ENCODE measurements at places on chromosomes 3 and 15. TPM values are rescaled to one million over a fixed set of nuclear protein-coding genes. Genes with fewer than 3 reads are reported as not detected.

- DNase-seq = no peak
These were observed 270.4 kb downstream of the SUCLG2 start for GRCh38 chr3:67384016-67384415.

- peak; percentile 47 for DNase-seq
These were observed 795 bp upstream of the SCAANT1 start for GRCh38 chr3:63912768-63913588.

GRCh38 chr15:61659566-61660190 is 400.6 kb downstream of the VPS13C start:
- peak; percentile 4 for DNase-seq

DNA sequence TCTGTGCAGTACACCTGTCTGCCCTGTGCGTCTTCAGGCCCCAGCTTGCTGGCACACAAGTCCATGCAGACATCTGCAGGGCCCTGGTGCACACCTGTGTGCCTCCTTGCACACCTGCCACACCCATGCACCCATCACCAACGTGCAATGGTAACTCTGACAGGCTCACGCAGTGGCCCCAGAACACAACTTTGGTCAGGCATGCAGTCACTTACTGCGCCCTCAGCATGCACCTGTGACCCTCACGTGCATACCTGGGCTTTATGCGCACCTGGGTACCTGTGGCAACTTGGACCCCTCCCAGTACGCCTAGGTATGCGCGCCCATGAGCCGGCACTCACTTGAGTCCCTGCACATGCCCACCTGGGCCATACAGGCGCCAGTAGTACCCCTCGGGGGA is 1.7 kb downstream of the PLXND1 start:
- DNase-seq = no peak

DNA sequence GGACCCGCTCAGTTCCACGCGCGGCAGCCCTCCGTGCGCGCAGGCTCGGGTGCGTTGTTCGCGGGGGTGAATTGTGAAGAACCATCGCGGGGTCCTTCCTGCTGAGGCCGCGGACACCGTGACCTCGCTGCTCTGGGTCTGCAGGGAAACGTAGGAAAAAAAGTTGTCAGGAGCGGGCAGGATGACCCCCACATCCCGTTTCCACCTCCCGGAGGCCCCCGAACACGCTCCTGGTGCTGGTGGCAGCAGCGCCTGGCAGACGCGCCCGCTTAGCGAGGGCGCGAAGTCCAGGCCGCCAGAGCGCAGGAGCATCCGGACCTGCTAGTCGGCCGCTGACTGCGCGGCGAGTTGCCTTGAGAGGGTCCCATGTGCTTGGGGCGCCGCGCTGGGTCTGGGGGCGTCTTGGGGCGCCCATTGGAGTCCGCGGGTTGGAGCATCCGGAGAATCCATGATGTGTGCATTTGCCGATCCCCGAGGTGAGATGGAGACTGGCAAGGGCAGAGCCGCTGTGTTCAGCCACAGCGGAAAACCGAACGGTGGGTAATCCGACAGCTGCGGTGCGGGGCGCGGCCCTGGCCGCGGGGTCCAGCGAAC is 520 bp downstream of the GREM1 start:
- no peak for DNase-seq

DNA sequence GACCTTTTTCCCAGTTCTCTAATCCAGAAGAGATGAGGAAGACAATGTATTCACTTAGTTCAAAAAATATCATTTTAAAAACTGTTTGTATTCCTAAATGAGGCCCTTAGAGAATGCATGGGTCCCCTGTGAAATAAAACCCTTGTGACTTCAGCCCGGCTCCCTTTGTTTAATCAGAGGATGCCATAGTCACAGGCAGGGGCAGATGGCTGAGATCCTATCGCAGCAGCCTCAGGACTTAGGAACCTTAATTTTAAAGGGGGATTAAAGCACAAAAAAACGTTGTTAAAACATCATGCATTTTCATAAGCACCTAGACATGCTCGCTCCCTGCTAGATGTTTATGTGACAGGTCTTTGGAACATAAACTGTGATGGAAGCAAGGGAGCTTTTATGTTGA is 176.6 kb downstream of the IL20RB start:
- no peak for DNase-seq

- no peak for DNase-seq
These were observed 60.6 kb downstream of the CD200R1L start for GRCh38 chr3:112786002-112786590.

DNA sequence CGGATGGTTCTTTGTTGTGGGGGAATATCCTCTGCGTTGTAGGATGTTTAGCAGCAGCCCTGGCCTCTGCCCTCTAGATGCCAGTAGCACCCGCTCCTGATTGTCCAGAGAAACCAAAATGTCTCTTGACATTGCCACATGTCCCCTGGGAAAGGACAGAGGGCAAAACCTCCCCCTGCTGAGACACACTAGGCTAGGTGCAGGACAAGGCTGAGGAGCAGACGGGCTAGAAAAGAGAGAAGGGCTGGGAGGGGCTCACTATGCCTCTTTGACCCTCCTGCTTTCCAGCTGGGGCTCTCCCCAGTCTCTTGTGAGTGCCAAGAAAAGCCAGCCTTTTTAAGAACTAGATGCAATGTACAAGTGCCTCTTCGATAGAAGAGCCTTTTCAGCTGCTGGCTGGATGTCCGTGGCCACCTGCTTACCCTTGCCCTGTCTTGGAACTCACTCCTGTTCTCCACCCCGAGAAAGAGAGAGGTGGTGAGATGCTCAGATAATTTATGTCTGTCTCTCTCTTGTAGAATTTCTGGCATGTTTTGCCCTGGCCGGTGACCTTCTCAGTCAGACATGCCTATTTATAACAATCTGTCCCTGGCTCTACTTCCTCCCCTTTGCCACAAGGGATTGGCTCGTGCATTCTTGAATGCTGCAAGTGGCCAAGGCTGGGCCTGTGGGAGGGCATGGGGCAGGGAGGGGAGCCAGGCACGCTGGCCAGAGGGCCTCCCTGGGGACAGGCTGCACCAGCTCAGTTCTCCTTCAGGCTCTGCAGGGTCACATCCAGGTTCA is 142.6 kb downstream of the RPLP1 start:
- DNase-seq = no peak

DNA sequence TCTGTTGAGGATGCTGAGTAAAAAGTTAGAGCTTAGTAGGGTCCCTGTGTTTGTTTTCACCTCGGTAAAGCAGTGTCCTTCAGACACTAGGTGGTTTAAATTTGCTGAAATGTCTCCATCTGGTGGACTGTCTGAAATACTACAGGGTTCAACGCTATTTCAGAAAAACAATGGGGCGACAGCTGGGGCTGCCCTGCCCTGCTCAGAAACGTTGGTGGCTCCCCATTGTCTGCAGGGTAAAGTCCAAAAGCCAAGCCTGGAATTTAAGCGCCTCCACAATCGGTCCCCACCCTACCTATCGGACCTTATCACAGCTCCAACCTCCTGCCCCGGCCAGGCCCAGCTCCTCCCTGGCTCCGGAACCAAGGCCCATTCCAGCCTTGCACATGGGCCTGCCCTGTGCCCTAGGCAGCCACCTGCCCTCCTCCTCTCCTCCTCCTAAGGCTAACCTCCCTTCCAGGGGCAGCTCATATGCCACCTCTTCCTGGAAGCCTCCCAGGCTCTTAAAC is 4.3 kb upstream of the TSEN2 start:
- peak; percentile 78 for DNase-seq

- DNase-seq = no peak
These were observed 21.2 kb downstream of the ZDHHC23 start for GRCh38 chr3:113968986-113969385.

- no peak for DNase-seq
These were observed 92.1 kb upstream of the GPR149 start for GRCh38 chr3:154522036-154522602.

- no peak for DNase-seq
These were observed 41.2 kb downstream of the OIP5 start for GRCh38 chr15:41291065-41291631.

- DNase-seq = no peak
These were observed 450.2 kb downstream of the RBMS3 start for GRCh38 chr3:29731050-29731449.

DNA sequence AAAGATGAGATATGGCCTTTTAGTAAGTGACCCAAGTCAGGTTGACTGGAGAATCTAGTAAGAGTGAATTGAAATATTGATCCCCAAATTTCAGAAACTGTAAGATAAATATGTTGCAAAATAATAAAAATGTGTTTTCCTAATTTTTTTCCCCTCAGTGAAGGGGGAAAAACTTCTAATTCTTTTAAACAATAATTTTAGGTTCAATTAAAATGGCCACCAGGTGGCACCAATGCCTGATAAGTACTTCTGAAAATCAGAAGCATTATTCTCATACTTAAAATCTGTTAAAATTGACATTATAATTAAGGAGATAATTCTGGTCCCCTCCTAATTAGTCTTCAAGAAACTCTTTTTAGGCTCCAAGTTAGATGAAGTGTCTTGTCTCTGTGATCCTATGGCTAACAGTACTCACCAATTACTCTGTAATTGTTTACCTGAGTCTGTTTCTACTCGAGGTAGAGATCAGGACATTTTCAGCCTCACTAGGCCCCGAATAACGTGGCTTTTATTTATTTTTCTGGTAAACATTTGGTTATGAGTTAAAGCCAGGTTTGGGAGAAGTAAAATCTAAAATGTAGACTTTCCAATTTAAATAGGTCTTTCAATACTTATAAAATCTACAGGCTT is 52.6 kb downstream of the NMD3 start:
- peak; percentile 81 for DNase-seq

GRCh38 chr3:132236701-132237651 is 80.2 kb upstream of the ACP3 start:
- DNase-seq = no peak

DNA sequence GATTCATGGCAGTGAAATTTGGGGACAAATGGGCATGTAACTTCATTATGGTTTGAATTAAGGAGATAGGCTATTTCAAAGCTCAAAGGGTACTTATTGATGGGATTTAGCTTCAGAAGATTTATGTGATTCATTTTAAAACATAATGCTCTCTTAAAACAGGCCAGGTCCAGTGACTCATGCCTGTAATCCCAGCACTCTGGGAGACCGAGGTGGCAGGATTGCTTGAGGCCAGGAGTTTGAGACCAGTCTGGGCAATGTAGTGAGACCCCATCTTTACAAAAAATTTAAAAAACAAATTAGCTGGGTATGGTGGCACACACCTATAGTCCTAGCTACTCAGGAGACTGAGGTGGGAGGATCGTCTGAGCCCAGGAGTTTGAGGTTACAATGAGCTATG is 11.5 kb downstream of the THAP10 start:
- peak; percentile 28 for DNase-seq

DNA sequence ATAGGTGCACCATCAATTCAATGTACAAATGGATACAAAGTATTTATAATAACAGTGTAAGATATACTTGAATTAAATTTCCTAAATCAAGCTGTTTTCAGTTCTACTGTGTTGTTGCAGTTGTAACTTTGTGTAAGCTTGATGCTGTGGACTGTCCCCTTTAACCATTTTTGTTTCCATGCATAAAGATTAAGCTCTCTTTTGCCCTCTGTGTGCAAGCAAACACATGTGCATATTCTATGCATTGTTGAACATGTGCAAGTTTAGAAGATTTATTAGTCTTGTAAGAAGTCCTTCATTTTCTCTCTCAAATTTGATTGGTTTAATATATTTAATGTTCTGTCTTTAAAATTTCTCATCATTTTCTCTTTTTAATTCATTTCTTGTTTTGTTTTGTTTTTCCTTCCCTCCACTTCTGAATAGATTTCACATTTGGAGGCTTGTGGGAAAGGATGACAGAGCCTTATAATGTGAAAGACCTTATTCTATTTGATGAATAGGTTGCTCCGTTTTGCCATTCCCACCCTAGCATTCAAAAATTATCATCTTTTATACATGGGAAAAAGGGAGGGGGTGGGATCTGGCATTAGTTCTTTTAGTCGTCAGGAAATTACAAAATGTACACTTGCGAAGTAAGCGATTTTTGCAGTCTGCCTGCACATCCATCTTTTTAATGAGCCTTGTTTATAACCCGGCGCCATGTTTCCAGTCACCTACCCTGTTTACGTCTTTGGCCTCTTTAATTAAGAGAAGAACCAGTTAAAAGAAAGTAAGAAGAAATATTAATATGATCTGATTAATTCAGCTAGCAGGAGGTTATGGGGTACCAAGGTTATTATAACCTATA is 961.5 kb upstream of the NR2F2 start:
- no peak for DNase-seq

- peak; percentile 64 for DNase-seq
These were observed 74.4 kb downstream of the MOBP start for GRCh38 chr3:39541917-39542329.

DNA sequence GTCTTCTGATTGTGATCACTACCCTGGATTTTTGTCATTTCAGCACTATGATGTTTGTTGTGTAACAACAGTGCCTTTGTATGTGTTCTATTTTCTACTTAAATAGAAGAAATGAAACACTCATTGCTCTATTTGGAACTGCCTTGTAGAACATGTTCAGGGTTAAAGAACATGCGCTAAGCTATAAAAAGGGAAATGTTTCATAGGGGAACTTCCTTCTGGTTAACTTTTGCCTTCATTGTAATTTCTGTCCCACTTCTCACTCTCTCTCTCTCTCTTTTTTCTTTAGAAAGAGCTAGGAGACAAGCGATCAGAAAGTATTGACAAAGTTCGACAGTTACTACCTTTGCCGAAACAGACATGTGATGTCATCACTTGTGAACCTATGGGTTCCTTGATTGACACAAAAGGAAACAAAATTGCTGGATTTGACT is at the start of gene P2RY12:
Gene P2RY12, minus strand, starts transcription at position 13 of the 434 bp plus-strand sequence. CDS start 45,908 bp downstream, outside the sequence.
- DNase-seq = no peak

DNA sequence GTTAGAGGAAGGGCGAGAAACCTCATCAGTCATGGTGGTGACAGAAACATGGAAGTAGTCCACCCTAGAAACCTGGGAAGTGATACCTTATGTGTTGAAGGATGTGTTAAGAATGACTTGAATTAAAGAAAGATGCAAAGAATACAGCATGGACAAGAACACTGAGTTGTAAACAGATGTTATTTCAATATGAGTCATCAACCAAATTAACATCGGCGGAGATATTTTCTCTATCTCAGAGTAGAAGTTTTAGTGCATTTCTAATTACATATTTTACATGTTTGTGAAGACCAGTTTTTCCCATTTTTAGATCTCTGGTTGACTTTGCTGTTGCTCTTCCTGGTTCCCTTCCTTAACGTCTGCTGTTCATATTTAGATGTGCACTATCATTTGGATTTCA is 268.8 kb upstream of the TBL1XR1 start:
- DNase-seq = no peak

- DNase-seq = peak; percentile 81
These were observed 8.4 kb downstream of the GOLM2 start for GRCh38 chr15:44296625-44297524.

Gene PAQR5
- total RNA-seq = 16.5 TPM

Gene GOLGA6B
- 0.11 TPM for total RNA-seq

Gene TRPC1
- total RNA-seq = 1.7 TPM

Gene ERICH6
- not detected for total RNA-seq

Gene TMC3
- not detected for total RNA-seq

Gene PLA1A
- 0.36 TPM for total RNA-seq

Gene OSTN
- total RNA-seq = 0.35 TPM

Gene SSR3
- 178 TPM for total RNA-seq

Gene RHOV
- 39.5 TPM for total RNA-seq

Gene C3orf80
- total RNA-seq = 0.33 TPM

Gene RPP14
- total RNA-seq = 30.0 TPM

Gene ARL6
- 3.2 TPM for total RNA-seq
